ENCODE measurements at places on chromosomes 5 and 9. TPM values are rescaled to one million over a fixed set of nuclear protein-coding genes. Genes with fewer than 3 reads are reported as not detected.

DNA sequence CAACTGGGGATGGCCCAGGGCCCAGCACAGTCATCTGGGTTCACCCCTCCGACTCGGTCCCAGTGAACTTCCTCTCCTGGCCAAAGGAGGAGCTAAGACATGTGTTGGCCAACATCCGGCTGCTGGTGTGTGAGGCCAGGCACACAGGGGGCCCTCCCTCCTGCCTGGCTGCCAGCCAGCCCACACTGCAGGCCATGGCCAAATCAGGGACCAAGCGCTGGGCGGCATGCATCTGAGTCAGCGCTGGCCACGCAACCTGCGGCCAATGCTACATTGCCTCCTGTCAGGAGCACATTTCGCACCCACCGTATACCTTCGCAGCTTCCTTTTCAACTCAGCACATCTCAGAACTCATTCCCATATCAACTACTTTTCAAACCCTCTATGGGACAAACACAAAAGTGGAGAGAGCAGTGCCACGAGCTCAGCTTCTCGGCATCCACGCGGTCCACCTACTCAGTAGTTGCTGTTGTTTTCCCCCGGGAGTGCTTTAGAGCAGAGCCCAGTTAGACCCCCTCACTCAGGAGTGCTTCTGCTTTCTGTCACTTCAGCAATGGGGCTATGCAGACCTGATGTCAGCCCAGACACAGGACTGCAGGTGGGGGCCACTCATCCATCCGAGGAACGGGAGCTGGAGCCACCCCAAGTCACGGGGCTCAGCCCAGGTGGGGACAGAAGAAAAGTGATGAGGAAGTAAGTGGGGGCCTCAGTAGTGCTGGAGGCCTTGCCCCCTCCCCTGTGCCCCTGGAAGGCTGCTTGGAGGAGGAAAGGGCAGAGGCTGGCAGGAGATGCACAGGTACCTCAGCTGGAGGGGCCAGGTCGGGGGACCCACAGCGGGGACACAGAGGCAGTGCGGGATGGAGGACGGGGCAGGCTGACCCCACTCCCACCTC, 13.9 kb downstream of the NINJ1 start:
- DNase-seq = peak; percentile 84

DNA sequence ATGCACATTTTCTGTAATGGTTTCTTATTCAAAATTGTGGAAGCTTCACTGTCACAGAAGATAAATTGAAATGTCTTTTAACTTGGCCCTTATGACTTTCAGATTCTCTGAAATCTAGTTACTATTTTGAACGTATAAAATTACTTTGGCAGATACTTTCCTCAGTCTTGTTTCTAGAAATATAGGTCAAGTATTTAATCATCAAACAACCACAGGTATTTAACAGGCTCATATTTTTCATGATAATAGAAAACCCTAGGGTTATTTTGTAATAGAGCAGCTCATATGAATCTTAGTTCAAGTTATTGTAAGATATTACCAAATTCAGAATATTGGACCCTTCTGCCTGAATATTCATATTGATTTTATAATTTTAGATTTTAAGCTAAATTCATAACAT, 236.0 kb upstream of the CDH18 start:
- DNase-seq = no peak

DNA sequence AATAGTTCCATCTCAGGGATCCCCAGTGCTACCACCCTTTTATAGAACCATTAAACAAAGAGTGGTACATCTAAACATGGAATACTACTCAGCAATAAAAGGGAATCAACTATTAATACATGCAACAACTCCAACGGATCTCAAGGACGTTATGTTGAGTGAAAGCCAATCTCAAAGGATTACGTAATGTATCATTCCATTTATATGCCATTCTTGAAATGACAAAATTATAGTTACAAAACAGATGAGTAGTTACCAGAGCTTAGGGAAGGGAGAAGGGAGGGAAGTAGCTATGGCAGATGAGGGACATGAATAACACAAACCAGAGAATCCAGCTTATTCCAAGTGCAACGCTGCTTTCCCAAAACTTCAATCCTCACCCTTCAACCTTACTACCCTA, 69.5 kb downstream of the ACTL7B start:
- no peak for DNase-seq

- DNase-seq = no peak
Measured at GRCh38 chr9:133251773-133252172, 23.2 kb downstream of the ABO start.

- DNase-seq = peak; percentile 96
Measured at GRCh38 chr5:168712280-168712924, 133.2 kb upstream of the PANK3 start.

GRCh38 chr9:34279411-34279810, 49.7 kb downstream of the KIF24 start:
- no peak for DNase-seq

DNA sequence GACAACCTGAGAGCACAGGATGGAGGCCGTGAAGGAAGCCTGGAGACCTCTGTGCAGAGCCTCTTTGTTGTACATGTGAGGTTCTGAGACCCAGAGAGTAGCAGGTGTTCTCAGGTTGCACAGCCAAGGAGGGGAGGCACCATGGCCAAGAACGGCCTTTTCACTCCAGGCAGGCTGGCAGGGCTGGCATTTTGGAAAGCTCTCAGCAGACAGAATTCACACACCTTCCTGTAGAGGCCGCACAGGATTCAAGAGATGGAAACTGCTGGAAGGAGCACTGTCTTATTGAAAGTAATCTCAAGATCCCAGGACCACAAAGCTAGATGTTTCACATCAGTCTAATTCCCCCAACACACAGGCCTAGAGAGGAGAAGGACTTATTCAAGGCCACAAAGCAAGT, 52.8 kb upstream of the XPA start:
- DNase-seq = no peak

DNA sequence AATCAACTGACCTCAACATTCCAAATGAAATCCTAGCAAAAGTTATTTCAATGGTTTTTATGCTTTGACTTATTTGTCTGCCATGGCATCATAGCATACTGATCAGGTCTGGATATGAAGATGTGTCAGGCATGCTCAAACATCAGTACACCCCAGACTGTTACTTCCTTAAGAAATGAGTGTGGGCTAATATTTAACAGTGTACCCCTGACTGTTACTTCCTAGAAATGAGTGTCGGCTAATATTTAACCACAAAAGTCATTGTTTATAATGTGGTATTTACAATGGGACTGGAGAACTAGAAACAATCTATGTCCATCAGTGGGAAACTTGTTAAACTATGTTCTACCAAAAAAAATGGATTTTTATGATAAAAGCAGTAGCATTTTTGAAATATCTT, 38.1 kb upstream of the HNRNPA0 start:
- DNase-seq = no peak

DNA sequence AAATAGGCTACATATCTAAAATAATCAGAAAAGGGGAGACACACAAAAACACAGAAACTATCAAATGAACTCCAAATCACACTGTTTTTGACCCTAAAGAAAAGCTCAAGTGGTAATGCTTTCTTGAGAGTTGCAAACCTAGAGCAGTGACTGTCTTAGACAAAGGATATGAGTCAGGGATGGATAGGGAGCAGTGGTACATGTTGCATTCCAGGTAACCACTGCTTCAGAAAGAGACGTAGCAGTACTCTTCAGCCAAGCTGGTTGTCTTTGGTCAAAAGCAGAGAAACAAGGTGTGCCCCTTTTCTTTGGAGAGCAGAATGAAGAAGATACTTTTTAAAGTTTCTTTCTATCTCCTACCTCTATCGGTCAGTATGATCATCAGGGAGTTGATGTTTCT, 1003.6 kb downstream of the CDH9 start:
- DNase-seq = no peak

GRCh38 chr9:136489731-136490130, 6.9 kb upstream of the SEC16A start:
- no peak for DNase-seq

DNA sequence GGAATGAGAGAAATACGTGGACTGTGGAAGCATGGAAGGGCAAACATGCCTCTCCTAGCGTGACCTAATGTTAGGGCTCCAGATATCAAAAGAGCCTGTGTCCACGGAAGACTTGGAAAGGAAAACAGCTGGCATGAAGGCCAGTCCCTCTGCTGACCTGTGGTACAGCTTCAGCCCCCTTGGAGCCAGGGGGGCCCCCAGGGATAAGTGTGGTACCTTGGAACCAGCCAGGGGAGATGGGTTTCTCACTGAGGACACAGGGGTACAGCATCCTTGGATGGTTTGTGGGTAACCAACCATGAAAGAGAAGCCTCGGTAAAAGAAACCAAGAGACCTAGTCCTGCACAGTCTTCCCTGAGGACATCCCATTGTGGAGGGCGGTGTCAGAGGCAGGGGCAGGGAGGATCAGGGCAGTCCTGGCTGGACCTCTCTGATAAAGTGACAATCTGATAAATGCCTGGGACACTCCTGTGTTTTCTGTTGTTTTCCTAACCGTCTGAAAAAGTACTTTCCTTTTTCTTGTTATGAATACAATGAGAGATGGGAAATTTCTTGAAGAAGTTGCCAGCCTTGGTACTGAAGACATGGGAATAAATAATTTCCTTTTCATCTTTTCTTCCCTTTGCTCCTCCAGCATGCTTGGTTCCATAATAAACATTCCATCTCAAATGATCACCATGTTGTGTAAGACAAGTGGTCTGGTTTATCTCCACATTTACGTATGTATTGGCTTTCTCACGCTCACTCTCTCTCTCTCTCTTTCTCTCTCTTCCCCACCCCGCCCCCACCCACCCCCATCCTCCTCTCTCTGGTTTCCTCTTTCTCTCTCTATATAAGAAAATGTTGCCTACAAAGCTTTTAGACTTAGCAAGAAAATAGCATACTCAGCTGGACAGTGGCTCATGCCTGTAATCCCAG, 102.1 kb downstream of the SUSD1 start:
- DNase-seq = no peak

GRCh38 chr5:1325870-1326531, 18.9 kb downstream of the CLPTM1L start:
- DNase-seq = no peak

DNA sequence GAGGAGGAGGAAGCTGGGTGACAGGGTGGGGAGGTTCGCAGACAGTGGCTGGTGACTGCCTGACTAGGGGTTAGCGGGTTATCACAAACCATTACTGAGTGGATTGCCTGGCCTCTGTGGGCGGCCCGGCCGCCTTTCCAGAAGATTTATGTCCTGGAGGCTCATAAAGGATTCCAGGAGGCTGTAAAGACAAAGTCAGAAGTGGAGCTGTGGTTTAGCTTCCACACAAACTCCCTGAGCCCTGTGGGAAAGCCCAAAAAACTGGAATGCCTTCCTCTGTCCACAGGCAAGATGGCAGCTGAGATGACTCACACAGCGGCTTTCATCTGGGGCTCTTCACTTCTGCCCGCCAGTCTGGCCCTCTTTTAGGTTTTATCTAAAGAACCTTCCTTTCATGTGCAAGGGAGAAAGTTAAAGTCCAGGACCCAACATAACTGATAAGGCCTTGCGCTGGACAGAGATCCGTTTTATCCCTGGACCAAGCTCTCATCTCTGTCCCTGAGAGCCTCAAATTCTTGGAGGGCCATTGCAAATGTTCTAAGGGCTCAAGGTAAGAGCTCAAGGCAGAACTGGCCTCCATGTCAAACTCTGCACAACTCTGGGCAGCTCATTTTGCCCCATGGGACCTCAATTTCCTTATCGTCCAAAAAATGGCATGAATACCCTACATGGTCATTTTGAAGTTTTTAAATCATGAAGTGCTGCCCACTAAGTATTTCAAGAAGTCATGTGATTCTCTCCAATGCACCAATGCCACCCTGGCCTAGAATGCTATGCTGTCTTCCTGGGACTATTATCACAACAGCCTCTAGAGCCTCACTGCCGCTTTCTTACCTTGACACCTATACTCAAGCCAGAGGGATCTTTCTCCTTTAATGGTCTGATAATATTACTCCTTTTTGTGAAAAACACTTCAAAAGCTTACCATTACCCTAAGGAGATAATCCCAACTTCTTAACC, 249.4 kb upstream of the TRIM32 start:
- no peak for DNase-seq

- DNase-seq = peak; percentile 96
Measured at GRCh38 chr5:134125039-134126015, 10.8 kb downstream of the TCF7 start.

- DNase-seq = no peak
Measured at GRCh38 chr5:83095163-83095956, 18.0 kb downstream of the XRCC4 start.

- no peak for DNase-seq
Measured at GRCh38 chr5:159576902-159577301, 246.6 kb upstream of the IL12B start.

- no peak for DNase-seq
Measured at GRCh38 chr5:89228355-89228754, 345.4 kb upstream of the MEF2C start.

- DNase-seq = peak; percentile 18
Measured at GRCh38 chr5:1541702-1542400, 18.1 kb upstream of the LPCAT1 start.

DNA sequence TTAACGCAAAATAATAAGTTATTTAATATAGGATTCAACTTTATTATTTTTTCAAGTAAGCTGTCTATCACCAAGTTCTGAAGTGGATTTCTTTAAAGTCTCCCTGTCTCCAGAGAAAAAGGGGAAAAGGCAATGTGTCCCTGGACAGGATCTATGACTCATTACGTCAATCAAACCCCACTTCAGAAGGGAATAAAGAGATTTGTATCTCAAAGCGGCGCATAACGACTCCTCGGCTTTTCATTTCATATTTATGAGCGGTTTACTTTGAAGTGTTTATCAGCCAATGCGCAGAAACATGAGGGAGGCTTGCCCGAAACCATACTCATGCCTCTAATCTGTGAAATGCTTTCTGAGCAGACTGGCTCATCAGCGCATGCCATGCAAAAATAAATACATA, 938.6 kb upstream of the WWC1 start:
- DNase-seq = peak; percentile 23

The KIAA0825 gene
- 1.8 TPM for total RNA-seq

The SH2D3C gene
- not detected for total RNA-seq

The LTC4S gene
- total RNA-seq = not detected

The FCN2 gene
- not detected for total RNA-seq

The ABO gene
- not detected for total RNA-seq

The RBM18 gene
- total RNA-seq = 9.8 TPM

The SPATA31C1 gene
- not detected for total RNA-seq

Measured in SJSA1 (cell line).